Cerebellar nuclear complex (tissue), 1 donor: ENCODE measurements at places on chromosomes 1 and 21.

DNA sequence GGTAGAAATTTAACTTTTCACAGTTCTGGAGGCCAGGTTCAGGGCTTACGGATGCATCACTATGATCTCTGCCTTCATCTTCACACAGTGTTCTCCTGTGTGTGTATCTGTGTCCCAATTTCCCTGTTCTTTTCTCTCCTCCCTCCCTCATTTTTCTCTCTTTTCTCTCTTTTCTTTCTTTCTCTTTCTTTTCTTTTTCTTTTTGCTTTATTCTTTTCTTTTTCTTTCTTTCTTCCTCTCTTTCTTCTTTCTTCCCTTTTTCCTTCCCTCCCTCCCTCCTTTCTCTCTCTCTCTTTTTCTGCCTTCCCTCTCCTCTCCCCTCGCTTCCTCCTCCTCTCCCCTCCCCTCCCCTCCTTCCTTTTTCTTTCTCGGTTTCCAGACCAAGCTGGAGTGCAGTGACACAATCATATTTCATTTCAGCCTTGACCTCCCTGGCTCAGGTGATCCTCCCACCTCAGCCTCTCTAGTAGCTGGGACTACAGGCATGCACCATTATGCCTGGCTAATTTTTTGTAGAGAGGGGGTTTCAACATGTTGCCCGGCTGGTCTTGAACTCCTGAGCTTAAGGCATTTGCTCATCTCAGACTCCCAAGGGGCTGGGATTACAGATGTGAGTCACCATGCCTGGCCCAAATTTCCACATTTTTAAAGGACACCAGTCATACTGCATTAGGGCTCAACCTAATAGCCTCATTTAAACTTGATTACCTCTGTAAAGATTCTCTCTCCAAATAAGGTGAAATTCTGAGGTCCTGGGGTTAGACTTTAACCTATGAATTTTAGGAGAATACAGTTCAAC lies 115.9 kb downstream of the HUNK start:
- DNase-seq = no peak

- DNase-seq = no peak
These were observed 360.1 kb downstream of the BARHL2 start for GRCh38 chr1:90356991-90357390.

DNA sequence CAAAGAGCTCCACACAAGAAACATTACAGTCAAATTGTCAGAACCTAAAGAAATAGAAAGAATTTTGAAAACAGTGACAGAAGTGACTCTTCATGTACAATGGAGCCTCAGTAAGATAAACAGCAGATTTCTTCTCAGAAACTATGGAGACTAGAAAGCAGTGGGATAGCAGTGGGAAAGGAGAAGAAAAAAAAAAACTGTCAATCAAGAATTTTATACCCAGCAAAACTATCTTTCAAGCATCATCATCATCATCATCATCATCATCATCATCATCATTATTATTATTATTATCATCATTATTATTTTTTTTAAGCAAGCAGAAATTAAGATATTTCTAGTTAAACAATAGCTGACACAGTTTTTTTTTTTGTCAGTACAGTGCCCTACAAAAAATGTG lies 24.2 kb downstream of the CEP170 start:
- no peak for DNase-seq

DNA sequence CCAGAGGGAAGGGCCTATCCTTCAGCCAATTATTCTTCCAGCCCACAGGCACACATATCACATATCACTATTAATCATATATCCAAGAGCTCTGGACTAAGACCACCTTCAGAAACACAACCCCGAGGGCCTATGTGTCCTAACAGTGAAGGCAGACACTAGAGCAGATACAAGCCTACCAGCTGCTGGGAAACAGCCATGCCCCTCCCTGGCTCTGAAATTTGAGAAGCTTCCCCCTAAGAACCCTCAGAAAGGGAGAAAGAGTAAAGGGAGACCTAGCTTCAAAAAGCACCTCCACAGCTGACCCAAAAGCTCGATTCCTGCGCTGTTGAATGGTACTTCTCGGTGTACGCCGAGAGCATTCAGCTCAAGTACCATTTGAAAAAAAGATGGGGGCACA lies 17.4 kb downstream of the CNN3 start:
- DNase-seq = no peak

GRCh38 chr21:33642896-33643657 lies 776 bp downstream of the ITSN1 start:
- DNase-seq = no peak

DNA sequence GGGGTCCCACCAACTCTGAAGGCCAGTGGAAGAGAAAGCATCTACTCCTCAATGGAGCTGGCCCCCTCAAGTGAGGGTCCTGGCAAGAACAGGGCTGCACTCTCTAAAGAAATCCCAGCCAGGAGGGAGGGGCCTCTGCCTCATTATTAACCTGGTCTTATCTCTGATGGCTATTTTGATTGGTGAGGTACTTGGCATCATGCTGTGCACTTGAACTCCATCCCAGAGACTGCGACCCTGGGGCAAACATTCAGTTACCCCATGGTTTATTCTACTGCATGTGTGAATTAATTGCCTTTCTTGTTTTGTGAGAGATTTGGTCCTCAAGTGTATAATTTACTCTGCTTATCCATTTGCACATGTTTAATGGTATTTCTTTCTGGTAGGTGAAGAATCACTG lies 55.0 kb upstream of the ETV3 start:
- DNase-seq = no peak

DNA sequence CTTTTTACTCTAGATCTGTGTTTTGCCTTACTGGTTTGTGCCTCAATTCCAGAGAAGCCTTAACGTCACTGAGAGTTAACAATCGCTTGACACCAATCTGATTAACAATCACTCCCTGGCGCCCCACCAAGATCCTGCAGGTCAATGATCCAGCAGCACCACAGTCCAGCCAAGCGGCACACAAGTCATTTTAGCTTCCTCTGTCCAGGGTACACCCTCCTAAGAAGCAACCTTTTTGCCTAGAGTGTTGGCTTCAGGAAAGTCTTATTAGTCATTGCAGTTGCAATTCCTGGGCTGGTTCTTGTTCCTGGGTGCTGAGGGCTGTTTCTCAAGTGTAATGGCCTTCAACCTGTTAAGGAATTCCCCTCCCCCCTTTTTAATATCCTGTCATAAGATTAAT lies 323.0 kb upstream of the USP25 start:
- no peak for DNase-seq

- DNase-seq = no peak
These were observed 3.5 kb downstream of the OLFML2B start for GRCh38 chr1:162020150-162020549.

- no peak for DNase-seq
These were observed 43.7 kb upstream of the ZNF281 start for GRCh38 chr1:200453553-200453905.

DNA sequence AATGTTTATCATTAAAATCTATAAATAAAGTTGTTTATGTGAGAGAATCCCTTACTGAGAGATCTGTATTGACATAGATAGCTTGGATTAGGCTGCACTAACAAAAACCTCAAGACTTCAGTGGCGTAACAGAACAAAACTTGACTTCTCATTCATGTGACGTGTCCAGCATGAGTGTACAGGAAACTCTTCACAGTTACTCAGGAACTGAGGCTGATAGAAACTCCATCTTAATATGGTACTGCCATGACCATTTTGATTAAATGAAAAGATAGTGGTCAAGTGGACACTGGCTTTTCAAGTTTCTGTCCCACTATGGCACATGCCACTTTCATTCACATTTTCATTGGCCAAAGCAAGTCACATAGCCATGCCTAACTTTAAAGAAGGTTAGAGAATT lies 3.7 kb downstream of the ST3GAL3 start:
- no peak for DNase-seq

DNA sequence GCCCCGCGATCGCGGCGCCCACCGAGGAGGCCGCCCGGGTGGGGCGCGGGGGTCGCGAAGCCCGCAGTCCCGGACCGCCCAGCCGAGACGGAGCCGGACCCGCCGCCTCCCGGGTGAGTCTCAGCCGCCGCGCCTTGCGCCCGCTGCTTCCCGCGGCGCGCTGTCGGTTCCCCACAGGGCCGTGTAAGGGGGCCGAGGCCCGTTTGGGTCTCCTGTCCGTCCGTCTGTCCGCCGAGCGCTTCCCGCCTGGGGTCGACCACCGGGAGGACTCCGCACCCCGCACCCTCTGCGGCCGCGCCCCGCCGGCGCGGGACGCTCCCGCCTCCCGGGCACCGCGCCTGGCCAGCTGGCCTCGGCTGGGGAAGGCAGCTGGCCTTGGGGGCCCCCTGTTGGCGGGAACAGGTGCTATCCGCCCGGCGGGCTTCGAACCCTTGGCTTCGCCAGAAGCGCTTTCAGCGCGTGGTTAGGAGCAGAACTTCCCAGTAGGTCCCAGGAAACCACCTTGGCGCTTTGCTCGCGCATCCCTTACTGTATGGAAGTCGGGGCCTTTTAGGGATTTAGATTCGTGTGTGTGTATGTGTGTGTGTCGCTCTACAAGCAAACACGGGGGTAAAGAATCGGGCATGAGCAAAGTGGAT lies 414 bp downstream of the TMEM51 start:
- DNase-seq = no peak

GRCh38 chr1:212486619-212486975 lies 53.9 kb downstream of the NENF start:
- no peak for DNase-seq

DNA sequence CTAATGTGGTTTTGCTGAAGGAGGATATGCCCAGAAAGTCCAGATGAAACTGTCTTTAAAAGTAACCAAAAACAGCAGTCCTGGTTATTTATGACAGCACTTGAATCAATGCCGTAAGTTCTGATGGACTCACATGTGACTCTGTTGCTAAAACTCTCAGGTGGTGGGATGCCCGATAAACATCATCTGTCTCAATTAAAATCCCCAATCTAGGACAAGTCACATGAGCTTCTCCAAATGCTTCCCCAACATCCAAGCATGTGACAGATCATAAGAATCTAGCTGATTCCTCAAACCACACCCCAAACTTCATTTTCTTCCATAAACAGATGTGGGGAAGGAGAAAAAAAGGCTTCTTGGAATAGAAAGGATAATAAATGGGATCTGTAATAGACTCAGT lies 786 bp upstream of the CTSK start:
- no peak for DNase-seq
